IMR-90 (cell line): ENCODE measurements at places on chromosomes 16 and 17. TPM values are rescaled to one million over a fixed set of nuclear protein-coding genes. Genes with fewer than 3 reads are reported as not detected.

Gene FBXW10
- total RNA-seq, result not detected in 2 replicates

Gene DHRS11
- 4.7 and 7.0 TPM in 2 replicates for total RNA-seq

- DNase-seq, result peak; percentile 52
Measured at GRCh38 chr17:81867170-81867990, 3.8 kb downstream of the ARHGDIA start.

GRCh38 chr17:61593426-61593825 is 2.4 kb upstream of the NACA2 start:
- no peak for DNase-seq

GRCh38 chr16:10242097-10242496 is 59.9 kb upstream of the GRIN2A start:
- no peak for DNase-seq

- DNase-seq, result no peak
Measured at GRCh38 chr16:79808731-79809130, 208.2 kb upstream of the MAF start.

GRCh38 chr17:27512031-27512430 is 55.8 kb downstream of the KSR1 start:
- no peak for DNase-seq

- DNase-seq, result no peak
Measured at GRCh38 chr17:8273884-8274444, 14.5 kb upstream of the RANGRF start.

GRCh38 chr17:3954976-3955672 is 9.1 kb downstream of the ATP2A3 start:
- DNase-seq, result no peak

Gene CCL7
- total RNA-seq, result 0.18 and 0.28 TPM in 2 replicates

DNA sequence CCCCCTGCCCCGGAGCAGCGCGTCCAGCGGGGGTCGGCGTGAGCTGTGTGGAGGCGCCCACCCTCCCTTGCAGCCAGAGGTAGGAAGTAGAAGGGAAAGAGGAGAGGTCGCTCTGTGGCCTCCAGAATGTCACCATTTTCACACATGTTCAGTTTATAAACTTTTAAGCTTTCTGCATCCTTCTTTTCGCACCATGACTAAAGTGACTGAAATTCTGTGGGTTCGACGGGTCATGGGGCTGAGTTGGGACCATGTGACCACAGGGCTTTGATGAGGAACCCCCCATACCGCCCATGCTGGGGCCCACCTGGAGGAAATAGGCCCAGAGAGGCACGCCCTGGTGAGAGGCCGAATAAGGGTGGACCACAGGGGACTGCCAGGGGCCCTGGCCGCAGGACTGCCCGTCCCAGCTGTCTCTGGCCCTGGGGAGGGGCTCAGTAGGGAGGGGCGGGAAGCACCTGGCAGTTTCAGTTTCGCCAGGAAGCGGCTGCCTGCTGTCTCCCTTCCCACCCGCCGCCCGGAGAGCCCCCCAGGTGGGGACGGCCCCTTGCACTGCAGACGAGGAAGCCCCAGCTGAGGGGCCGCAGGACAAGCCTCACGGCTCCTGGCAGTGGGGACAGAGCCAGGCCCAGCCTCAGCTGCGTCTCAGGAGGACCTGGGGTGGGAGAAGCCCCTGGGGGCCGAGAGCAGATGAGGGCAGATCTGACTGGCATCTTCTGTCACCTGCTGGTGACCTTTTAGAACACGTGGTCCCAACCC is 9.0 kb downstream of the CBFA2T3 start:
- DNase-seq, result no peak

GRCh38 chr17:68600931-68601564 is at the start of gene FAM20A:
Gene FAM20A, minus strand, starts transcription at chr17:68601367. Its CDS starts 701 bp downstream, at chr17:68600666.
- DNase-seq, result no peak

Gene C16orf96
- total RNA-seq, result not detected in 2 replicates

Gene EVI2A
- 0.90 and 1.7 TPM in 2 replicates for total RNA-seq

Gene PPP1R1B
- not detected in 2 replicates for total RNA-seq

DNA sequence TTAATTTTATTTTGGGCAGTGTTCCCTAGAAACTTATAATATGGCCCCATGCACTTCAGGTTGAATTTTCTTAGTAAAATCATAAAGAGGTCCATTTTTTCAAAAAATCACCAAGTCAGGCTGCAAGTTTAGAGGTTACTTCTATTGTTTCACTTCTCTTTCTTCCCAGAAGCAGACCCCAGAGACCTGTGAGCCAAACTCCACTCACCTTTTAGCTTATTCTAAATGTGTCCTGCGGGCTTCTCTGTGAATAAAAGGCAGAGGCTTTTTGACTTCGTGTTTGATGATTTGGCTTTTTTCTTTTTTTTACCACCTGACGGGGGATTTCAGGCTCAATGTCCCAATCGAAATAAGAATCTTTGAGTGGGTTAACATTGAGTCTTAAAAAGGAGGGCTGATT is 7.4 kb downstream of the PRKCB start:
- no peak for DNase-seq

Gene CD300E
- total RNA-seq, result not detected in 2 replicates

- no peak for DNase-seq
Measured at GRCh38 chr16:54194334-54194743, 92.2 kb downstream of the IRX3 start.

DNA sequence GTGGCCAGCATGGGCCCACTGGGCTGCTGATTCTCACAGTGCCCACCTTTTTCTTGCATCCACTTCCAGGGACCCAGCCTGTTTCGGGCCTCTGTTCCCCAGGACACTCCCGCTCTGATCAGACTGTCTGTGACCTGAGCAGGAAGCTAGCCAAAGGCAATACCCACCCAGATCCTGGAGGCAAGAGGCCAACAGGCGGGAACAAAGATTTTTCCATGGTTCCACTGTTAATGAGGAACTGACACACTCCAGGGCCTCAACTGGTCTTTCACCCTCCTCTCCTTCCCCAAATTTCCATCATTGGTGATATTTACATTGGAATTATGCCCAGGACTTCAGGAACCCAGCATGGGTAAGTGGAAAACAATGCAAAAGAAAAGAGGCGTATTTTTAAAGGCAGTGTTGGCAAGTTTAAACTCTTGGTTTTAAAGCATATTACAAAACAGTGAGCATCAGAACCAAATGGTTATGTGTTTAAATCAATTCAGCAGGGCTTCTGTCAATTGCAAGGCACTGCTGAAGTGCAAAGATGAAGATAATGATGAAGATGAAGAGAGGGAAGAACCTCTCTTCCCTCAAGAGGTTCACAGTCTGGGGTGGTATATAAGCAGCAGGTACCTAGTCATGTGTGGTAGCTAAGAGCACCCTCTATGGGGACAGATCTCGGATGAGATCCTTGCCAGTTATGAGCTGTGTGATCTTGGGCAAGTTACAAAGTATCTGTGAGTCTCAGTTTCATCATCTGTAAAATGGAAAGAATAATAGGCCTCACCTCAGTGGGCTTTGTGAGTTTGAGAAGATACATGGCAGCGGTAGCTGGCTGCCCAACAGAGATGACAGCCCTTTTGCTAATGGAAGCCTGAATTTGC is 14.4 kb upstream of the ATP2A3 start:
- no peak for DNase-seq

- no peak for DNase-seq
Measured at GRCh38 chr17:46790216-46790615, 28.3 kb downstream of the WNT3 start.
